Mammary epithelial cell (primary cell): ENCODE measurements at places on chromosomes 4 and X.

DNA sequence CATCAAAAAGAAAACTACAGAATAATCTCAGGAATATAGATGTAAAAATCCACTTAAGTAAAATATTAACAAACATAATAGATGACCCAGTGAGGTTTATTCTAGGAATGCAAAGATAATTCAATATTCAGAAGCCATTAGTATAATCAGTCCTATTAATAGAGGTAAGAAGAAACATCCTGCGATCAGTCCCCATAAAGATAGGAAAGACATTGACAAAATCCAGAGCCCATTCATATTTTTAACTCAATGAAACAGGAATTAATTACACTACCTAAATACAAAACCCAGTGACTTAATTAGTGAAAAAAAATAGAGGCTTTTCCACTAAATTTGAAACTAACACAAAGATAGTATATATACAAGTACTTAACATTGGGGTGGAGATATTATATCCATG lies 321.4 kb upstream of the INTU start:
- no peak for DNase-seq

- DNase-seq: no peak
Measured at GRCh38 chrX:111504941-111505340, 6.5 kb upstream of the SERTM2 start.

GRCh38 chr4:186554914-186555827 lies at the start of gene MTNR1A:
Gene MTNR1A (minus strand): TSS chr4:186555567. CDS start chr4:186555365, 202 bp downstream.
- no peak for DNase-seq

DNA sequence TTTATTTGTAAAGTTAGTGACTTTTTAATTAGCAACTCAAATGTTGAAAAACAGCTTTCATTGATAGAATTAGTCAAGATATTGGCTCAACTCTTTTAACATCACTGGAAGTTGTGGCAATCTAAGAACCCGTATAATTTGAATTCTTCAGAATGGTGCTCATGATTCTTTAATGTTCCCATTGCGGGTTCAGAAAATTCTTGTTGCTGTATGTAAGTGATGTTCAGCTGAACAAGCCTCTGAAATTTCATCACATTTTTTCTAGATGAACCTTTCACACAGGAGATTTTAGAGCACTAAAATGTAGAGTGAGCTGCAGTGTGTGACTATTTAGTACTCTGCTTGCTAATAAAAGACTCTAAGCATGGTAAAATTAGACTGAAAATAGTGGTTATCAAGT lies 1317.7 kb downstream of the FSTL5 start:
- DNase-seq: no peak

DNA sequence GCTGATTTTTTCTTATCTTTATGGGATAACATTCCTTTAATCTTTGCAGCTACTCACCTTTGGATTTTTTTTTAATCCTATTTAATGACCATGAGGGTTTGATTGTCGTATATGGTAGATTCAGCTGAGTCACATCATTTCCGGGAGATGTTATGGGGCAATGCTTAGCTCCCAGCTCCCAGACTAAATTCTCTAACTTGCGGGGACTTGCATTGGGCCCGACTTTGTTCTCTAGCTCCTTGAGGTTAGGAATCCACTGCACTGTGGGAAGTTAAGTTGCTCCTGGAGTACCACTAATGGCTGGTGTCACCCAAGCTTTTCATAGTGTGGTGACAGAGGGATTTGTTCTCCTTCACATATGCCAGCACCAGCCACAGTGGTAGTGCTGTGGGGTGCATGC lies 287.4 kb downstream of the TECRL start:
- DNase-seq: no peak

DNA sequence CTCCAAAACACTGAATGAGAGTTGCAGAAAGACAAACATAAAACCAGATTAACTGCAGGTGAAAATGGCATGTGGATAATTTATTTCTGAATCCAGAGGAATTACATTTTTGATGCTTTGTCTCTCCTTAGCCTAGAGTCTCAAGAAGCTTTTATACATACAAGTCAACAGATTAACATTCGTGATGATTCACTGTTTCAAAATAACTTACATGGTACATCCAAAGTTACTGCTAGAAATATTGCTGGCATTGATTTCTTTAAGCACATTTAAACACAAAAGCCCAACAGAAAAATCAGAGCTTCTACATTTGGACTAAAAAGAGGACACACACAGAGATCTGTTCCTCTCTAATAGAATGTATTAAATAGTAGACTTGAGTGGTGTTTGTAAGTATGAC lies 105.6 kb downstream of the AMELX start:
- DNase-seq: no peak

DNA sequence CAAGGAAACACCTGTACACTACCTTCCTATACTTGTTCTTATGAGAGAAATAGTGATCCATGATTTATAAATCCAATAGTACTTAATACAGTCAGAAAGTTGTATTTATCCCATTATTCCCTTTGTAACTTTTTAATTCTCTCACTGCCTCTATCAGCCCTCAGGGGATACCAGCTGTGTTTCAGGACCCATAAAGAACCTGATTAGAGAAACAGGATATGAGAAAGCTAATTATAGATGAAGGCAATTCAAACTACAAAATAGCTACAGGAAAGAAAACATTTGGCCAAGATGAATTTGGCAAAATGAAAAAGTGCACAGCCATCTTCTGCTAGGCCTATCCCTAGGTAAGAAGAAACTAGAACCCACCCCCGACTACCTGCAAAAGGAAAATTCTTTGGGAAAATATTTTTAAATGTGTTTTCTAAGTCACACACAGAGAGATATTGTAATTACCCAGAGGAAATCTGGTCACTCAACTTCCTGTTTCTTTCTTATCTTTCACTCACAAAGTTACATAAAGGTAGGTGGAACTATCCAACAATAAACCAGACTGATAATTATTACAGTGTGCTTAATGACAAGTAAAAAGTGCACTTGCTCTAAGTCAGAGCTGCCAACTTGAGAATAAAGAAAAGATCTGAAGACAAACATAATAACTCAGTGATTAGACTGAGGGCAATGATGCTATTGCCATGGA lies 836.5 kb upstream of the HTR2C start:
- DNase-seq: no peak

- DNase-seq: no peak
Measured at GRCh38 chr4:3753726-3754412, 12.3 kb upstream of the ADRA2C start.

DNA sequence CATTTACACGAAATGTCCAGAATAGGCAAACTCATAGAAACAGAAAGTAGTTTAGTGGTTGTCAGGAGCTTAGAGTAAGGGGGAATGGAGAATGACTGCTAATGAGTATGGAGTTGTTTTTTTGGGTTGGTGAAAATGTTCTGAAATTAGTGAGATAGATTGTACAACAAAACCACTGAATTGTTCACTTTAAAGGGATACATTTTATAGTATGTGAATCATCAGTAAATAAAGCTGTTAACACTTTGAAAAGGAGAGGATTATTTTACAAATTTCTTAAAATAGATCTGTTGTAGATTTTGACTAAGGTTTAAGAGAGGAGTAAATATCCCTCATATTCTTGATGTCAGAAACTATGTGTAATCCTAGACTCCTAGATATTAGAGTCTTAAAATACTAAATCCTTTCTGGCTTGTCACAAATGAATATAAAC lies 82.7 kb downstream of the RAPGEF2 start:
- DNase-seq: no peak

- DNase-seq: peak; percentile 49
Measured at GRCh38 chr4:13527981-13528820, 16.1 kb downstream of the NKX3-2 start.

DNA sequence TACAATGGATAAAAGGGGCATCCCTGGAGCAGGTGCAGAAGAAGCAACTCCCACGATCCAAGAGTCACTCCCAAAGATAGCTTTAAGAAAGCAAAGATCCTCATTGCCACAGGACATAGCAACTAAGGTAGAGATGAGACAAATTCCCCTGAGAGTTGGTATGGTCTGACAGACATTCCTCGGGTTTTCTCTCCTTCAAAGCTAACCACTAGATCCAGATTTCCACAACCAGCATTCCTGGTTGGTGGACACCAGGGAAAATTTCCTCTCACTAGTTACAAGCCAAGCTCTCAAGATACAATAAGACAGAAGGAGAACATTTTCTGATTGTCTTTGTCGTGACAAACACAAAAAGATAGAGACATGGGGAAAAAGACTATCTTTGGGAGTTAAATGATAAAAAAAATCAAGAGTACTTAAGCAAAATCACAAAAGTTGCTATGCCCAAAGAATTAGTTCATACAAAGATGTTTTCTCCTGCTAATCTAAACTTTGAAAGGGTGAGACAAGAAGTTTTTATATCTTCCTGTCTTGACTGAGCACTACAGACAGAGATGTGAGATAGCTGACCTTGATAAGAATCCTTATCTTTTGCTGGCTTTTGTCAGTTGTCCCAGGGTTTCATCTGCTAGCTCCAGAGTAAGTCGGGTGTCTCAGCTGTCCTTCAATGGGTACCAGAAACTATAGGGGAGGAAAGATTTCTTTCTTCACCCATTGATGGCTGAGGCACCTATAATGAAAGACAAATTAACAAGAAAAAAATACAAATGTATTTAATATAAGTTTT lies 200.5 kb downstream of the CENPC start:
- no peak for DNase-seq

DNA sequence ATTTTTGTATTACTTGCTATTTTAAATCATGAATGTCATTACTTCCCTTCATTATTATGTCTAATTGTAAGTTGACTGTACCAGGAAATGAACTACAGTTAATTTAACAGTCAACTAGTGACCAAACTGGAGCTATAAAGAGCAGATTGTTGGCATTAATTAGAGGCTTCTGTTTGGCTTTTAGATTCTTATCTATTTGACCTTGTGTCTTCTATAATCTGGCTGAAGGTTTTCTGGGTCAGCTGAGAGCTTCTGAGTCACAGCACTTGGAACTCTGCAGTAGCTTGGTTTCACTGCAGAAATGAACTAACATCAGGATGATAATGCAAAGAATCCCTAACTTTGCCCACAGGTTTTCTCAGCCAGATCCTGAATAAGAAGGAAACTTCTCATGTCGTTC lies 169.2 kb upstream of the LEF1 start:
- DNase-seq: peak; percentile 30
